AG09309 (cell line): ENCODE measurements at places on chromosomes 3 and 15.

- no peak for DNase-seq
Observed at GRCh38 chr15:43985976-43986680, 159.3 kb downstream of the WDR76 start.

DNA sequence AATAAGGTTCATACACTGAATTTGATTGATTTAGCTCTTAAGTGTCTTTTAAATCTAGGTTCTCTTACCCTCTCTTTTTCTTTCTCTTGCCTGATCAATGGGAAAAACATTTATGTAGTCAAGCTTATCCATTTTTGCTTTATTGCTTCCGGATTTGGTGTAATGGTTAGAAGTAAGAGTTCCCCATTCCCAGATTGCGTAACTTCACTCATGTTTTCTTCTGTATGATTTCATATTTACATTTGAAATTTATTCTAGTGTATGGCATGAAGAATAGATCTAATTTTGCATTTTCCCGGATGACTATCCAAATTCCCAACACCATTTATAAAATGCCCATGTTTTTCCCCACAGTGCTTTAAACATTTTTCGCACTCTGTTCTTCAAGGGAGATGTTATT lies 27.9 kb upstream of the SV2B start:
- no peak for DNase-seq

- no peak for DNase-seq
Observed at GRCh38 chr3:3015185-3016089, 94.7 kb downstream of the IL5RA start.

GRCh38 chr15:42444415-42445063 lies 46.4 kb downstream of the ZNF106 start:
- DNase-seq, result no peak

GRCh38 chr3:172848910-172849309 lies 98.4 kb downstream of the ECT2 start:
- DNase-seq, result peak; percentile 1

GRCh38 chr15:60918234-60918959 lies 310.7 kb downstream of the RORA start:
- no peak for DNase-seq
